Cortex of kidney (tissue), 1 donor: ENCODE measurements at places on chromosomes 12 and 14.

GRCh38 chr14:103817595-103817994 is 29.8 kb downstream of the PPP1R13B start:
- no peak for DNase-seq

DNA sequence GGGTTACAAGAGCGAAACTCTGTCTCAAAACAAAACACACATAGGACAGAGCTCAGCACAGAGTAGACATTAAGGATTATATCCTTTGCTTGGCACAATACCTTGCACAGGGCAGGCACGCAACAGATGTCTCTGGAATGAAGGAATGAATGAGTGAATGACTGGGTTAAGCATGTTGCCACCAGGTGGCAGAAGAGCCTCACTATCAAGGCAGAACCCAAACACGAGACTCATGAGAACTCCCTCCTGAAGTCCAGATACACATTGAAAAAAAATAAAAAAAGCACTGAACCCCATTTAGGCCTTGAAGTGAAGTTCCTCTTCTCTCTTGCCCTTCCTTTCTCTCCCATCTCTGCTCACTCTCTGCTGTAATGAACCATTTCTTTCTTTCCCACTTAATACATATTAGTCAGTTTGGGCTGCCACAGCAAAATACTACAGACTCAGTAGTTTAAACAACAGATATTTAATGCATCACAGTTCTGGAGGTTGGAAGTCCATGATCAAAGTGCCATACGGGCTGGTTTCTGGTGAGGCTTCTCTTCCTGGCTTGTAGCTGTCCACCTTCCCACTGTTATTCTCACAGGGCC is 26.6 kb upstream of the LTA4H start:
- DNase-seq, result no peak

GRCh38 chr12:47819896-47820630 is at the start of gene HDAC7:
Gene HDAC7, minus strand, starts transcription at chr12:47819903. Its CDS starts 118 bp downstream, at chr12:47819785.
- no peak for DNase-seq

DNA sequence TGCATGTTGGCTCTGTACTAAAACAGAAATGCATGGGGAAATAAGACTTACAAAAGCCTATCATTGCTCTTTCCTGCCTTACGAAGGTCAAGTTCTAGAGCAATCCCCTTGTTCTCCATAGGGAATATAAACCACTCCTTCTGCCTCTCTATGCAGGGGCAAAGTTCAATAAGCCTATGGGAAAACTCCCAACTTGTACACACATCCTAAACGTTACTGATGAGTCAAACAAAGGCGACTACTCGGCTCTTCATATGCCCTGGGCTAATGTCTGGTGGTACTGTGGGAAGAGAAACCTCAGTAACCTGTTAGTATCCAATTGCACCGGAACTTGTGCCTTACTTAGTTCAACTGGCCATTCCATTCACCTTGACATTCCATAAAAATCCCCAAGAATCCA is 32.7 kb downstream of the PRMT8 start:
- DNase-seq, result no peak

DNA sequence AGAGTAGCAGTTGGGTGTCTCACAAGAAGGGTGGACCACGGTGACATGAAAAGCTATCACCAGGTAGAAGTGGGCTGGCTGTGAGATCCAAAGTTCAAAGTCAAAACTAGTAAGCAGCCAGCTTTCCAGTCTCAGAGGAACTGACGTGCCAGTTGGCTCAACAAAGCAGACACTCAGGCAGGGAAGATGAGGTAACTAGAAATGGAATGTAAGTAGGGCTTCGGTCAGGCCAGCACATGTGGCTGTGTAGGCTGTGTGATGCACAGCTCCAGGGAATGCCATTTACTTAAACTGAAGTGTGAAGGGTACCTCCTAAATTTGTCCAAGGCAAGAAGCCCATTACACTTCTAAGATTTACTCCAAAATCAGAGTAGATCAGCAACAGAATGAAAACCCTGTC is 43.6 kb downstream of the PTPRR start:
- no peak for DNase-seq

DNA sequence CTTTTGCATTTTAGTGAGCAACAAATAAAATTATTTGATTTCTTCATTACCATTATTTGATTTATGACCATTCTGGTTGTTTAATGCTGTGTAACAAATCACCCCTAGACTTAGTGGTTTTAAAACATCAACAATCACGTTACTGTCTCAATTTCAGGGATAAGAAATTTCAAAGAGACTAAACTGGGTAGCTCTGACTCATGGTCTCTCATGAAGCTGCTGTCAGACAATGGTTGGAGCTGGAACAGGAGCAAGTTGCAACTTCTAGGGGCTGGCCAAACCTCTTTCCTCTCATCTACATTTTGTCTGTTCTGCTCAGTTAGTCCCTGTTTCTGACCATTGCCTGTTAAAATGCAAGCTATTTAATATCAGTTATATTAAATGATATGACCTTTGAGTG is 517.0 kb downstream of the KCNH5 start:
- DNase-seq, result no peak

DNA sequence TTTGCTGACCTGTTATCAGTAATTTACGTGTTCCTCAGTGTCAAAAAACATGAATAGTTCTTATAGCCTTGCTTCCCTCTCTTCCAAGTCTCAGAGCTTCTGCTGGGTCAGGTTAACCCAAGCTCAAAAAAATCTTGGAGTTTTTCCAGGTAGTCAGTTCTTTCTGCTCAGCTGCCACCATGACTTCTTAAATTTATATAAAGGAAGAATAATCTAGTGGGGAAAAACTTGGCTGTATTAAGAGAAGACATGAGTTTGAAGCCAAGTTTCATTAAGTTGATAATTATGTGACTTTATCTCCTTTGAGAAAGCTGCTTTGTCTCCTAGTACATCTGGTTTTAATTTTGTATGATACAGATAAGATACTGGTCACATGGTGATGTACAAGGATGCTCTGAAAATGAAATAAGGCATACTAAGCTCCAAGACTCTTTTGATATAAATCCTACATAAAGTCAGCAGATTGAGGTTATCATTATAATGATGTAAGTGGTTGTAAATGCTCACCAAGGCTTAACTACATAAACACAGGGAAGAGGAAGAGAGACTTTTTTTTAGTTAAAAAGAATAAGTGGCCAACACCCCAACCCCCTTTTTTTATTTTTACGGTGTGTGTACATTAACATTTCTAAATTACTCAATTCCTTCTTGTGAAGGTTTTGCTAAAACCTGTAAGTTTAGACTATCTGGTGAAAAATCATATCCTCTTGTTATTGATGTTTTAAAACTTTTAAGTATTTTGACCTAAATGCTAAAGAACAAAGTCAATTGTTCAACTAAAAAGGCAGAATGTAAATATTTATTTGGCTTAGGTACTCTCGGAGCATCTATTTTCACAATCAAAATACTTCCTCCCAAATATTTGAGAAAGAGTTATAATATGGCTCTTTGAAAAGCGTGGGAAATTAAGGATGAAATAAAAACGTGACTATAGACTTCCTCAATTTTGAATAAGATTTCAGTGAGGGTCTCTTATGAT is 84.1 kb upstream of the SLC38A2 start:
- DNase-seq, result no peak

DNA sequence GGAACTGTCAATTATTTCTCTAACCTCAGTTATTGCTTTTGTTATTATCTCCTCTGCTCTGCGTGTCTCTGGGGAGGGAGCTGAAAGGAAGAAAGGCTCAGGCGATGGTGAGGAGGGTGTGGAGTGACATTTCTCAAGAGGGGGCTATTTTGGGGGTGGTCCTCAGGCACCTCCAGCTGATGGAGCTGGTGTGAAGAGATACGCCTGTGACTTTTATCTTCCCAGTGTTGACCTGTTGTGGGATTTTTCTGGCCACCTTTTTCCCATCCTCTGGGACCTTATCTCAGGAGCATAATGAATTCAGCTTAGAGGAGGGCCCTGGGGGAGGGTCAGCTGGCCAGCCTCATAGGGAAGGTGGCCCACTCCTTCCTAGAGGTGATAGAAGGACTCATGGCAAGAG is 26.4 kb downstream of the KCNA5 start:
- DNase-seq, result no peak

DNA sequence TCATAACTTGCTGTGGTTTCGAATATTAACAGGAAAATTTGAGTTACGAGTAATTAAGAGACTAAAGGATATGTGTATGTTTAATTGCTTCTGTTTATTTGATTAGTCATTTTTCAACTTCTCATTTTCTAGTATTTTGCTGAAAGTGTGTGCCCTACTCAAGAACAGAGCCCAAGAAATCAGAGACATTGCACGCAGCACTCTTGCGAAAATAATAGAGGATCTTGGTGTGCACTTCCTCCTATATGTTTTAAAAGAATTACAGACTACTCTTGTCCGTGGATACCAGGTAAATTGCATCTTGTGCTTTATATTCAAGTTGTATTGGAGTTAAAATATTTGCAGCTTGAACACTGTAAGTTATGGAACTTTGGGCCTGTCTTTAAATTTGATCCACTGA is 50.8 kb downstream of the ARL1 start:
- no peak for DNase-seq

DNA sequence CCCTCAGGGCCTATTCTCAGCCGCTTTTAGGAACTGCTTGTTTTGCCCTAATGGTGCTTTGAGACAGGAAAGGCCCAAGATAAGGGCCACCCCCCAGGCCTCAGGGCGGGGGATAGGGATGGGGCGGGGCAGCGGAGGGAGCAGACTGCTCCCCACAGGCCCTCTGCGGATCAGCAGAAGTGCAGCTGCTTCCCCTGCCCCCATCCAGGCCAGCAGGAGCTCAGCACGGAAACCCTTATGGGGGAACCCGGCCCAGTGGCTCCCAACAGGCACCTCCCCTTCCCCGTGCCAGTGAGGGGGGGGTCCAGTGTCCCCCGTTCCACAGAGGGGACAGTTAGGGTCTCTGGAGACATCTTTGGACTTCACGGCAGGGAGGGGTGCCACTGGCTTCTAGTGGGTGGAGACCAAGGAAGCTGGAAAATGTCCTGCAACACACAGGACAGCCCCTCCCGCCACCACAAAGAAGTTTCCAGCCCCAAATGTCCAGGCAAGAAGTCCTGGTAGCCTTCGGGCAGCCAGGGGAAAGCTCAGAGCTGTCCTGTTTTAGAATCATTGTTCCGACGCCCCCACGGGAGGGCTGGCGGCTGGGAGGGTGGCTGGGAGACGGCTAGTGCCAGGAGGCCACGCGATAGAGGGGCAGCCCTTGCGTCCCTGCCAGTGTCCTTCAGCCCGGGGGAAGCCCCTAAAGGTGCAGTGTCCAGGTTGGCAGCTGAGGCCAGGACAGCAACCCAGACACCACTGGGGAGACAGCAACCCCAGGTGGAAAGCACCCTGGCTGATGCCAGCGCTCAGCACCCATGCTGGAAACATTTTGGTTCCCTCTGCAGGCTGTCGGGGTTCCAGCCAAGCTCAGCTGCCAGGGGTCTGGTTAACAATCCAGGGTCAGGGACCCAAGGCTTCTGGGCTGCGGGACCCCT is 10.4 kb upstream of the GPR132 start:
- no peak for DNase-seq

GRCh38 chr12:19436931-19437330 is 2.4 kb upstream of the AEBP2 start:
- DNase-seq, result no peak

DNA sequence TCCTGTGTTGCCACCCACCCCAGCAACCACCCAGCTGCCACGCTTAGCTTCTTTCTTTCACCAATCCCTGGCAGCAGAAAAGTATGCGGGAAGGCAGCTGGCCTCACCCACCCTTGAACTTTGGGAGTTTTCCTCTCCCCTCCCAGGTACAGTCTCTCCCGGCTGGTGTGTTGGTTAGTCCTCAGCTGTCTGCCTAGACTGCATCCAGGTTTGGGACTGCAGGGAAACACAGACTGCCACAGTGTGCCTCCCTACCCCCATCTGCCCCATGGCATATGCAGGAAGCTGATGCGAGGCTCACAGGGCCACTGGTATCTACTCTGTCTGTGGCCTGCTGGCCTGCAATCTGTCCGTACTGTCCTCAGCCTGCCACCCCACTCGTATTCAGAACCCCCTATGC is 2.1 kb downstream of the CD9 start:
- no peak for DNase-seq

DNA sequence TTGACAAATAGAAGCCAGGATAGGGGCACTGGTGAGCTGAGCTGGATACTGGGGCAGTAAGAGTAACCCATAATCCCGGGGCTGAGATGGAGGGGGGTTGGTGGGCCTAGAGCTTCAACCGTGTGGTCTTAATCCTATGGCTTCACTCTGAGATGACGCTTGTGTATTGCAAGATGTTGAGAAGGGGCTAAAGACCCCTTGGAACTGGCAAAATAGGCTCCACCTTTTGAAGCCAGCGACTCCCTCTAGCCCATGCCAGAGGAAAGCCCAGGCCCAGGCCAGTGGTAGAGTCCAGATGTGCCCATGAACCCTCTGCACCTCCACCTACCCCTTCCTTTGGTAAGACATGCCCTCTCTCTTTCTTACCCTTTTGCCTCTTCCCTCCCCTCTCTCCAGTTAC is 4.6 kb downstream of the HOXC12 start:
- DNase-seq, result no peak

DNA sequence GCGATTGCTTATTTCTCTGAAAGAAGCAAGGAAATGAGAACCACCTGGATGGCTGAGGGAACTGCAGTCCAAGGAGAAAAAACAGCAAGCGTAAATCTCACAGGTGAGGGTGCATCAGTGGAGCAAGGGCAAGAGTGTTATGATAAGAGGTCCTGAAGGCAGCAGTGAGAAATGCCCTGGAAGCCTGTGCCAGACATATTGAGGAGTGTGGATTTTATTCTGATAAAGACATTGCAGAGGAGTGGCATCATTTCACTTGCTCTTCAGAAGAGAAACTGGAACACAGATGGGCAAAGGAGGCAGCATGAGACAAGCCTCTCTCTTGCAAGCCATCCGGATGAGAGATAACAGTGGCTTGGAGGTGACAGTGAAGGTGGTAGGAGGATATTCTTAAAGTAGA is 78.5 kb downstream of the PDE3A start:
- no peak for DNase-seq

DNA sequence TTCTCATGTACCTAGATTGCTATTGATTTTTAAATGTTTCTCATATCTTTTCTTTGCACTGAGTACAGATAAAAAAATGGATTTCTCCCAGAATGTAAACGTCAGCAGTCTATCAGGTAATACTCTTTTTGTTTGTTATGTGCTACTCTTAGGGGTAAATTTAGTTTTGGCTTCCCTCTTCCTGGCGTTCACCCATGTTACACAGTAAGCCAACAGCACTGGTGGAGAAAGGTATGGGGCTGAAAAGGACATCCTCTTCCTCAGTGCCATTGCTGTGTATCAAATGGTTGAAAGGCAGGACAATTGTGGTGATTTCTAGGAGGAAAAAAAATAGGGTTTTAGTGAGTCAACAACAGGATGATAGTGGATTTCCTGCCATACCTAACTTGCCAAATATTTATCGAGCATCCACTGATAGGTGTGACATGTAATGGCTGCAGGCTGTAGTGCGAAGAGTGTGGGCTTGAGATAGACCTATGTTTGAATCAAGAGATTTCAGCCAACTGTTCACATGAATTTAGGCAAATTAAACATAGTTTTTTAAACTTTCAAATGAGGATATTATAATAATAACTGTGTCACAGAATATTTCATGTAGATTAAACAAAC is 7.5 kb downstream of the KLRF2 start:
- DNase-seq, result no peak

GRCh38 chr12:47799357-47799955 is 20.2 kb downstream of the HDAC7 start:
- no peak for DNase-seq
